ENCODE measurements at places on chromosomes 12 and 14.
A peak's percentile ranks its signal among the peaks of the same experiment; 100 is the strongest.

GRCh38 chr12:1422604-1423315 lies 171.6 kb downstream of the FBXL14 start:
- DNase-seq = peak; percentile 82

- DNase-seq = no peak
Observed at GRCh38 chr12:119383206-119383605, 48.7 kb downstream of the CCDC60 start.

DNA sequence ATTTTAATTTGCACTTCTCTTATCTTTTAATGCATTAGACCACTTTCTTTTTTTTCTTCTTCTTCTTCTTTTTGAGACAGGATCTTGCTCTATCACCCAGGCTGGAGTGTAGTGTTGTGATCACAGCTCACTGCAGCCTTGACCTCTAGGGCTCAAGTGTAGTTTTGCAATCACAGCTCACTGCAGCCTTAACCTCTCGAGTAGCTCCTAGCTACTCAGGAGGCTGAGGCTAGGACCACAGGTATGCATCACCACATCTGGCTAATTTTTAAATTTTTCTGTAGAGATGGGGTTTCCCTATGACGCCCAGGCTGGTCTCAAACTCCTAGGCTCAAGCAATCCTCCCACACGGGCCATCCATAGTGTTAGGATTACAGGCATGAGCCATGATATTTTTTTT lies 12.7 kb downstream of the TMED8 start:
- DNase-seq = no peak

- no peak for DNase-seq
Observed at GRCh38 chr12:88921434-88921833, 341.2 kb upstream of the KITLG start.

DNA sequence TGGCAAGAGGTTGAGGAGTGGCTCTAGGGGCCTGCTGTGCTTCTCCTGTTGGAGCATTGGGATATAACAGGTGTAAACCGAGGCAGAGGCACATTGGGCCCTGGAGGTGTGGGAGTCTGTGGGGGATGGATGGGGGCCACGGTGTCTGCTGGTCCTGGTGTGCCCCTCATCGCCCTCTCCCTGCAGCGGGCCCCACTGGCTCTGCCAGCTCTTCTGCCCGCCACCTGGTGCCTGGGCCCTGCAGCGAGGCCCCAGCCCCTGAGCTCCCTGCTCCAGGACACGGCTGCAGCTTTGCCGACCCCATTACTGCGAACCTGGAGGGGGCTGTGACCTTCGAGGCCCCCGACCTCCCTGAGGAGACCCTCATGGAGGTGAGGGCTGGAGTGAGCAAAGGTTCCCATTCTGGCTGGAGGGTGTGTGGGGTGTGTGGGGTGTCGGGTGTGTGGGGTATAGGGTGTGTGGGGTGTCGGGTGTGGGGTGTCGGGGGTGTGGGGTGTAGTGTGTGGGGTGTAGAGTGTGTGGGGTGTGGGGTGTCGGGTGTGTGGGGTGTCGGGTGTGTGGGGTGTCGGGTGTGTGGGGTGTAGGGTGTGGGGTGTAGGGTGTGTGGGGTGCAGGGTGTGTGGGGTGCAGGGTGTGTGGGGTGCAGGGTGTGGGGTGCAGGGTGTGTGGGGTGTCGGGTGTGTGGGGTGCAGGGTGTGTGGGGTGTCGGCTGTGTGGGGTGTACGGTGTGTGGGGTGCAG lies 10.6 kb upstream of the PUS1 start:
- DNase-seq = no peak

DNA sequence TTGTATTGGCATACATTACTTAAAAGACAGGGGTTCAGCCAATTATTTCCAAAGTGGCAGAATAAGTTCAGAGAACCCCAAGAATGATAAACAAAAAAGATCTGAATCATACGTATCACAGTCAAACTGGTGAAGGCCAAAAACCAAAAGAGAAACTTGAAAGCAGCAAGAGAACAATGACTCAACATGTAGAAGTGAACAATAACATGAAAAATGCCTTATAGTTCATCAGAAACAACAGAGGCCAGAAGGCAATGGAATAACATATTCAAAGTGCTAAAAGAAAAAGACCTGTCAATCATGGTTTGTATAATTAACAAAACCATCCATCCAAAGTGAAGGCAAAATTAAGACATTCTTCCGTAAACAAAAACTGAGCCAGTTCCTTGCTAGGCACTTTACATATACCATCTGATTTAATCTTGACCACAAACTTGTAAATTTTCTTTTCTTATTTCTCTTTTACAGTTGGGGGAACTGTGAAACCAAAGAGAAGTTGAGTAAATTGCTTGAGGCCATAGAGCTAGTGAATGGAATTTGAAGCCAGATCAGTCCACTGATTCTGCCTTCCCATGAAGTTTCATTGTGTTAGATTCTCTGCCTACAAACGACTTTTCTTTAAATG lies 232.1 kb upstream of the SEL1L start:
- DNase-seq = peak; percentile 5

DNA sequence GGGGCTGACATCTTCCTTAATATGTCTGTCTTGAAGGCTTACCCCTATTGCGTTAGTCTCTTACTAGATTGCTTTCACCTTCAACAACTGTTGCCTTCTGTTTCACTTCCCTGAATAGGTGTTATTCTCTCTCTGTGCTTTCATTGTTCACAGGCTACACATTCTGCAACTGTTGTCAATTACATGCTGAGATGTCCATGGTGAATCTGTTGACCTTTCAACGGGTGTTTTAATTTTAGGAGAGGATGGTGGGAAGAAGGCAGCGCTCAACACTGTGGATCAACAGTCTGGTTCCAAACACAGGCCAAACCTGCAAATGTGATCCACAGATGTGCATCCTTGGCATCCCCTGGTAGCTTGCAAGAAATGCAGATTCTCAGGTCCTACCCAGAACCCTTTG lies 101.9 kb downstream of the DACT1 start:
- DNase-seq = no peak

DNA sequence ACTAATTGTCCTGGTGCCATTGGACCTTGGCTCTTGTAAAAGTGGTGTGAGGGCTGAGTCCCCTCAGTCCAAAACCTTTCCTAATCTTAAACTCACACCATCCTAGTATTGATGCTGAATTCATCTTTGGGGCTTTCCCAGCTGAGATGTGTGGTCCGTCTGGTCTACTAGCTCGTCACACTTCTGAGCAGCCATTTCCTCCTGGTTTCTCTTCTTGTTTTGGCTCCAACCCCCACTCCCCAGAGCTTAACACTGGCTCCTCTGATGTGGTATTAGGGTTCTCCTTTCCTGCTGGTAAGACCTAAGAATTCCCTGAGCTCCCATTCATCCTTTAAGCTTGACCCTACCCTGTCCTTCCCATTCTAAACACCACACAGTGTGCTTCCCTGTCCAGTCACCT lies 900.6 kb downstream of the VRK1 start:
- peak; percentile 61 for DNase-seq

DNA sequence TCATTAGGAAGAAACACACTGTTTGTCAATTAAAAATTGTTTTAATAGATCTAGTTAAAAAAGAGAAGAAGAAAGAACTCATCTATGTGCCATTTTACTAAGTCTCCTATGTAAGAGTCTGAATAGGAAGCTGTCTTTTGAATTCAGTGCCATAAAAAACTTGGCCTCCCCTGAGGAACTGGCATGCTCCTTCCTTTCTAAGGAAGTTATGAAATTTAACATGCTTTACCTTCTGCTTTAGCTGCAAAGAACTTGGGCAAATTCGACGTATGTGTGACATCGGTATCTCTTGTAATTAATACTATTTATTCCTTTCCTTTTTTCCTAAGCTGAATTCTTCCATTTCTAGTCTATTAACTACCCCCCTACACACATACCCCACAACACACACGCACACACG lies 12.5 kb downstream of the TM7SF3 start:
- no peak for DNase-seq

DNA sequence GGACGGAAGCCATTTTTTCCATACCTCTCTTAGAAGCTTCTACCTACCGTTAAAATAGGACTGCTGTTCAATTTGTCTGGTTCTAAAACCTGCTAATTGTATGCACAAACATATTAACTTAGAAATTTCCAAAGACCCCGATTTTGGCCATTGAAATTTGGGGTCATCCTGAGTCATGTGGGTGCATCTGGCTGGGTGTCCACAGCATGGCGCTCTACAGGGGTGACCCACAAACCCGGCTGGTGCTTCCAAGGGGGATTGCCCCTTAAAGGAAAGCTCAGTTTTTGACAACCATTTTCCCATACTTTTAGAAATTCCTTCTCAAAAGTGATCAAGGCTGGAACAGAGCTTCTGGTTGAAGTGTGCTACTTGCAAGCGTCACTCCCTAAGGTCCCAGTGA lies 83.9 kb upstream of the EIF5 start:
- DNase-seq = no peak

GRCh38 chr12:15899282-15899870 lies 11.8 kb upstream of the DERA start:
- peak; percentile 43 for DNase-seq

GRCh38 chr12:66776974-66777373 lies 98.1 kb upstream of the GRIP1 start:
- DNase-seq = peak; percentile 85

DNA sequence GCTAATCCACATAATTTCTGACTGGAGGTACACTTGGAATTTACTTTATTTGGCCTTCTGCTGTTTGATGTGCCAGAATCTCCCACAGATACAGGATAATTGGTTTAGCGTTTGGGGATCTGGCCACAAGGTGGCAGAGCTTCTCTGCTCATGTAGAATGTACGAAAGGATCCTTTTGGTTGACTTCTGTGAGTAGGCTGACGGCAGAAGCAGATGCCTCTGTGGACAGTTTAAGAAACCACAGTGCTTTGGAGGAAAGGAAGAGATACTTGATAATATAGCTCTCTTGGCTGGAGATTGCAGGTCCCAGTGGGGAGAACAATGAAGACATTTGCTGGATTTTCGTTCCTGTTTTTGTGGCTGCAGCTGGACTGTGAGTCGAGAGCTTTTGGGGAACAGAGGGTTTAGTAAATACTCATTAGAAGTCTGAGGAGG lies 75.3 kb upstream of the OR4E1 start:
- DNase-seq = peak; percentile 67

DNA sequence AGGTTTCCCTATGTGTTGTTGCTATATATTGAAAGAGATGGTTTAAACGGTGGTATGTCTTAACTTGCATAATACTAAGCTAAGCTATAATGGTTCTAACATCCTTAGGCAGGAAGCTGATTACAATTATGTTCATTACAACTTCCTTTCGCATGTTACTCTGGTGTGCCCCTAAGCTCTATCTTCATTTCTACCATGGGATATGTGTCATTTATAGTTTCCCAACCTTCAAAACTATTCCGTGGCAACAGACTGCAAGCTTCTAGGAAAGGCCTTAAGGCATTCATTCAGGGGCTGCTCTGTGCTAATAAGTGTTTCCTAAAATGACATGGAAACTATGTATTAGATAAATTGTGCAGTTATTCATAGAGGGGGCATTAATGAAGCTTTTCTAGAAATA lies 294.6 kb downstream of the GXYLT1 start:
- DNase-seq = no peak

DNA sequence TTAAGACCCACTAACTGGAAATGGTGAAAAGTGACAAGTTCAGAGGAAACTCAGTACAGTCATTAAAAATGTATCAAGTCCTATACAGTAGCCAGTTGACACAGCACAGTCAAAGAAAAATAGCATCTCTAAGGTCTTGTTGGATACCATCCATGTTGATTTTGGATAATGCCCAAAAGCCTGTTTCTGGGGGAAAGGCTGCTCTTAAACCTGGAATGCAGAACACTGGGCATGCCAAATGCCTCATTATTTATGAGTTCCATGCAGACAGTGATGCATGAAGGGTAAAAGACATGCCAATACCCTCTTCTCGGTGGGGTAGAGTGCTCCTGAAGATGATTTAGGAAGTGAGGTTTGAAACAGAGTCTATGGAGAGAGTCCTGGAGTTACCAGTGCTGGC lies 29.6 kb downstream of the KCNK13 start:
- DNase-seq = no peak

DNA sequence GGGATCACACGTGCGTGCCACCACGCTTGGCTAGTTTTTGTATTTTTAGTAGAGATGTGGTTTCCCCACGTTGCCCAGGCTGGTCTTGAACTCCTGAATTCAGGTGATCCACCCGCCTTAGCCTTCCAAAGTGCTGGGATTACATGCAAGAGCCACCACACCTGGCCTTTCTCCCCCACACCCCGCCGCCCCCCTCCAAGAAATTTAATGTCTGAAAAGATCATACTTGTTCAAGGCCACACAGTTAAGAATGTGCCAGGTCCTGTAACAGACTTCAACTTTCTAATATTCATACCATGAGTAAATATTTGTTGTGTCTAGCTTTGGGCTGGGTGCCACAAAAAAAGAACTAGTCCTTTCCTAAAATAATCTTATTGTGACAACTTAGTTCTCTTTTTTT lies 9.1 kb downstream of the GATC start:
- DNase-seq = no peak

DNA sequence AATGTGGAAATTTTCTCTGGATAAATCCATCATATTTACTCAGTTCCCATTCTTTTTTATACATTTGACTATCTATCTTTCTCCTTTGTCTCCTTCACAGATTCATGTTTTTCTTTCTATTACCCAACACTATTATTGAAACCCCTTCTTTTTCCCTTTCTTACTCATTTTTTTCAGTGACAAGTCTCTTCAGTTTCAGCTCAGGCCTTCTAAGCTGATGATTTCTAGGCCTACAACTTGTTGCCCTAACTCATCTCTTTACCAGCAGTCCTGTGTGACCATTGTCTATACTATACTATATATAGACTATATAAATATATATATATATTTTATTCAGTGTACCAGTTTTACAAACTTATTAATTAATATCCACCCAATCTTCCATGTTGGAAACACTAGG lies 31.8 kb downstream of the SLC16A7 start:
- DNase-seq = peak; percentile 13

DNA sequence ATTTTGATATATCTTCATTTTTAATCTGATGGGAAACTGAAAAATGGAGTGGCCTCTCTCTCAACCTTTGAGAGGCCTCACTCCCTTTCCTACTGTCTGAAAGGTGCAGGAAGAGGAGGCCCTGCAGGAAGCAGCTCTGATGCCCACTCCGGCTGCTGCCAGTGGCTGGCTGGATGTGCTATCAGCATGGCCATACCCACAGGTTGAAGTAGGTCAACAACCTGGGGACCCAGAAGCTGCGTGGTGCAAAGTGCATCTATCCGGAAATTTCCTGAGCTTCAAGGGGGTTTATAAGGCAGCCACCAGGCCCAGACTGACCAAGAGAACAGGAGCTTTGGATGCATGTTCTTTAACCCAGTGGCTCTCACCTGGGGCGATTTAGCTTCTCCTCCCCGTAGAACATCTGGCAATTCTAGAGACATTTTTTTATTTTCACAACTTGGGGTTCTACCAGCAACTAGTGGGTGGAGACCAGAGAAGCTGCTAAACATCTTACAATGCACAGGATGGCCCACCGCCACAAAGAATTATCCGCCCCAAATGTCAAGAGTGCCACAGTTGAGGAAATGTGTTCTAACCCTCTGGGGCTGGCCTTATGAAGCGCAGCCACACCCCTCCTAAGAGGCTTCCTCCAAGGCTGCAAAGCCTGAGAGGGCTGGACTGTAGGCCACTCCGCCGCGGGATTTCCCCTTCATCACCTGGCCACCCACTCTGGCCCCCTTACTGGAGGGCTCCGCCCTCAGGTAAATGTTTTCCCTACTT lies 8.2 kb upstream of the BATF start:
- DNase-seq = no peak

Measured in activated CD4-positive, alpha-beta T cell treated with anti-CD3 and anti-CD28 coated beads, Interleukin-10, Interleukin-2, amounts not matched to agents 100 ng/mL and 50 ng/mL, durations not matched to agents 16 hours and 8 hours (primary cell).